ENCODE measurements at places on chromosomes 3 and 15.

GRCh38 chr3:67640023-67640660 lies 14.3 kb downstream of the SUCLG2 start:
- DNase-seq = no peak

GRCh38 chr3:132926098-132926497 lies 112.1 kb upstream of the TMEM108 start:
- DNase-seq = no peak

DNA sequence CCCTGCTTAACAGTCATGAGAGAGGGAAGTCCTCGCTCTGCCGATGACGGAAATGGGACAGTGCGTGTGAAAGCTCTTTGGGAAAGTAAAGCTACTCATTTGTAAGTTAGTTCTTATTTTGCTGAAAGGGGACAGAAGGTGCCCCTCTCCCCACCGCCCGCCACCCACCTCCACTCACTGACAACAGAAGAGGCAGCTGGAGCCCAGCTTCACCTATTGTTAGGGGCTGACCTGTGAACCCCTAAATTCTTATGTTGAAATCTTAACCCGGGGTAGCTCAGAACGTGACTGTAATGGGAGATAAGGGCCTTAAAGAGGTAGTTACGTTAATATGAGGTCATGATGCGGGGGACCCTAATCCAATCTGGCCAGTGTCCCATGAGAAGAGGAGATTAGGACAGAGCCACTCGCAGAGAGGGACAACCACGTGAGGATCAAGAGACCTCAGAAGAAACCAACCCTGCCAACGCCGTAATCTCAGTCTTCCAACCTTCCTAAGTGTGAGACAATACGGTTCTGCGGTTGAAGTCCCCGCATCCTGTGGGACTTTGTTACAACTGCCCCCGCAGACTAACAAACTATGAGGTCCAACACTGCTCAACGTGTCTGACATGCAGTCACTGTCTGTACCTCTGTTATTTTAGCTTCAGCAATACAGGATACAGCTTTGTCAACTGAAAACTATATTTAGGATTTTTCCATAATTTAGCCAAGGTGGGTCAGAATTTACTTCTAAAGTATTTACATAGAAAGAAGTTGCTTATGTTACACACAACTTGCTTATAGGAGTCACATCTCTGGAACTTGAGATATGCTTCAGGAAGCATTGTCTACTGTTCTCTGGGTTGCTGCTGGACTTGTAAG lies 51.7 kb downstream of the PCSK6 start:
- DNase-seq = no peak

DNA sequence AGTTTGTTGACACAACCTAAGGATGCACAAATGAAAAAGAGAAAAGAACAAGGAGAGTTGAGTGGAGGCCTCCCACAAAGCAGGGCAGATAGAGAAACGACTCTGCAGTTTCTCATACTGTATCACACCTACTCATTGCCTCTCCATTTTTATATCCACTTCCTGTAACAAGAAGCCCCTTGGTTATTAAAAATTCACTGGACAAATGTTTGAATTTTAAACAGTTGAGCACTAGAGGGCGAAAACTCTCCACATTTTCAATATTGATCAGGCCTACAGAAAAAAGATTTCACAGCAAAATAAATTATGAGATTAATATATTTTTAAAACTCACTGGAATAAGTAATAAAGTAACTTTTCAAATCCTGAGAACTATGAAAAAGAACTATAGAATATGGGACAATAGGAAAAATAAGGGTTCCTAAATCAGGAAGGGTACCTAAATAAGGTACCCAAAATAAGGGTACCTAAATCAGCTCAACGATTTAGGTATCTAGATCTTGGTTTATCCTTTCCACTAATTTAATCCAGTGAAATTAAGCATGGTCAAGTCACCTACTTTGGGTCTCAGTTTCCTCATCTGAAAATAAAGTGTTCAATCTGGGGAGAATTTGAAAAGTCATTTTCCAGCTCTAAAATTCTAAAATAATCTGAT lies 47.0 kb upstream of the PPIB start:
- no peak for DNase-seq

GRCh38 chr15:89095073-89095472 lies 6.8 kb downstream of the ABHD2 start:
- no peak for DNase-seq

DNA sequence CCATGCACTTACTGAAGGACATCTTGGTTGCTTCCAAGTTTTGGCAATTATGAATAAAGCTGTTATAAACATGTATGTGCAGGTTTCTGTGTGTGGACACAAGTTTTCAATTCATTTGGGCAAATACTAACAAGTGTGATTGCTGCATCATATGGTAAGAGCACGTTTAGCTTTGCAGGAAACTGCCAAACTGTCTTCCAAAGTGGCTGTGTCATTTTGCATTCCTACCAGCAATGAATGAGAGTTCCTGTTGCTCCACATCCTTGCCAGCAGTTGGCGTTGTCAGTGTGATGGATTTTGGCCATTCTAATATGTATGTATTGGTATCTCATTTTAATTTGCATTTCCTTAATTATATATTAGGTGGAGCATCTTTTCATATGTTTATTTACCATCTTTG lies 280.1 kb downstream of the SV2B start:
- DNase-seq = no peak

GRCh38 chr3:62550439-62550838 lies 177.1 kb upstream of the FEZF2 start:
- DNase-seq = no peak

DNA sequence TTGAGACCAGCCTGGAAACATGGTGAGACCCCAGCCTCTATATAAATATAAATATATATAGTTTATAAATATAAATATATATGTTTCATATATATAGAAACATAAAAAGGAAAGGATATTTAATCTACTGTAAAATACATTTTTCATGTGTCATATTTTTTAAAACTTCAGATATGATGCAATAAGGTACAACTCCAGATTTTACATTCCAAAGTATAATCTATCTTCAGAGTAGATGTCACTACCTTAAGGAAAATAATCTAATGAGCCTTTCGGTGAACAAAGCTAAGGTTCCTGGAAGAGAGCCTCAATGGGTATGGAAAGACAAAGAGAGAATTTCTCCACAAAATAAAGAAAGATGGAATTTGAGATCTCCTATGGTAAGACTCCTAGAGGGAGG lies 16.9 kb downstream of the EFHB start:
- DNase-seq = no peak

- no peak for DNase-seq
These were observed 24.0 kb downstream of the COPS2 start for GRCh38 chr15:49131403-49131802.

GRCh38 chr3:136074546-136075170 lies 109.1 kb downstream of the PPP2R3A start:
- no peak for DNase-seq

DNA sequence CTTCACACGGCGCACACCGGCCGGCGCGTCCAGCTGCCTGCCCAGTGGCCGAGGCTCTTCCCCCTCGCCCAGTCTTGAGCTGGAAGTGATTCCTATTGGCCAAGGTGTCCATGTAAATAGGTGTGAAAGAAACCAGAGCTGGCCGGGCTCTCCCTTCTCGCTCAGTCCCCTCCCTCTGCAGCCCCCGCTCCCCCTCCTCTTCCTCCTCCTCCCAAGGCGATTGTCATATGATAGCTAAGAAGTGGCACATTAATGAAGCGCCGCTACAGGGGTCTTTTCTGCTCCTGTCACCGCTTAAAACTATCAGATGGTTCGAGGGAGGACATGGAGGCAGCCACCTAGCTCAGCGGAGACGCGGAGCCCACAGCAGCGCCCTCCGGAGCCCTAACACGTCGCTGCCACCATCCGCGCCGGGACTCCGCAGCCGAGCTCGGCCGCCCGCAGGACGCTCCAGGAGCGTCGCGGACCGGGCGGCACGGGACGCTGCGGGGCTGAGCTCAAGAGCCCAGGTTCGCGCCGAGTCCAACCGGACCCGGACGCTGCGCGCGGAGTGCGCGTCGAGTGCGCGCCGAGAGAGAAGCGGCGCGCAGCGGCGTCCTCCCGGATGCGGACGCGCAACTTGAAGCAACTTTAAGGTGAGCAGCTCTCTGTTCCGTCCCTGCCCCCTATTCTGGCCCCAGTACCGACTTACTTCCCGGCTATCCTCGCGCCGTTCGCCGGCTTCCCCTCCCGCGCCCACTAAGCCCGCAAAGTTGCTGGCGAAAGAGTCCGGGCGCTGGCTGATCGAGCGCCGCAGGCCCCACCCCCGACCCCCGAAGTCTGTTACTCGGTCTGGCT lies at the start of gene FOXB1:
Gene FOXB1 (plus strand): TSS at position 303 of the 837 bp plus-strand sequence. CDS start 653 bp downstream, outside the sequence.
- no peak for DNase-seq

GRCh38 chr15:25402342-25402741 lies 36.5 kb downstream of the UBE3A start:
- no peak for DNase-seq

DNA sequence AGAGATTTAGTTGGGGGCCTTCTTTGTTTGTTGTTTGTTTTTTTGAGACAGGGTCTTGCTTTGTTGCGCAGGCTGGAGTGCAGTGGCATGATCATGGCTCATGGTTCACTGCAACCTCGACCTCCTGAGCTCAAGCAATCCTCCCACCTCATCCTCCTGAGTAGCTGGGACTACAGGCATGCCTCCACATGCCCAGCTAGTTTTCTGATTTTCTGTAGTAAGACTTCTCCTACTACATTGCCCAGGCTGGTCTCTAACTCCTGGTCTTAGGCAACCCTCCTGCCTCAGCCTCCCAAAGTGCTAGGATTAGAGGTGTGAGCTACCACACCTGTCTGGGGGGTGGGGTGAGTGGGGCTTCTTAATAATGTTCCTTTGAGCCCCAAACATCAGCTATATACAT lies 148.3 kb upstream of the ADAMTS9 start:
- DNase-seq = no peak

- DNase-seq = no peak
These were observed 101.8 kb downstream of the SEMA5B start for GRCh38 chr3:122925756-122926155.

- no peak for DNase-seq
These were observed 14.9 kb downstream of the SPRED1 start for GRCh38 chr15:38267421-38268022.

DNA sequence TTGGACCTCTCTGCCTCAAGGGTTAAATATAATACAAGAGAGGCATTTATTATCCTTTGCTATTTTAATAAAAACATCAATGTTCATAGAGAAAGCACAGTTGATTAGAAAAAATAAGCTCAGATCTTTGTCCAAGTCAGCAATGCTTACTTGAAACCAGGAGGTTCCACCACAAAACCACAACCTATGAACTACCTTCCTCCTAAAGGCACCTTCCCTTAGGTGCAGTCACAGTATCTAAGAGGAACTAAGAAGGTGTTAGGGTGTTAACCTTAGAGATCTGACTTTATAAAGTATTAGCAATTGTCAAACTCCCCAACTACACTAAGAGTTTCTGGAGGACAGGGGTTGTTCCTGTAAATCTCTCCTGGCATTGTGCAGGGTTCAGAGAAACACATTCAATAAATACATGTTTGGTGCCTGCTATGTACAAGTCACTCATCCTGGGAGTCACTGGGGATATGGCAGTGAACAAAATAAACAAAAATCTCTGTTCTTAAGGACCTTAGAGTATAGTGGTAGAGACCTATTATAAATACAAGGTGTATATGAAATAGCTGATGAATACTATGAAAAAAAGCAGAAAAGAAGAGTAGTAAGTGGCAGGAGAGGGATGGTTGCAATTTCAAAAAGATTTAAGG lies 208.6 kb downstream of the NFKBIZ start:
- DNase-seq = no peak

GRCh38 chr15:75232826-75233503 lies 25.2 kb upstream of the GOLGA6C start:
- DNase-seq = no peak

DNA sequence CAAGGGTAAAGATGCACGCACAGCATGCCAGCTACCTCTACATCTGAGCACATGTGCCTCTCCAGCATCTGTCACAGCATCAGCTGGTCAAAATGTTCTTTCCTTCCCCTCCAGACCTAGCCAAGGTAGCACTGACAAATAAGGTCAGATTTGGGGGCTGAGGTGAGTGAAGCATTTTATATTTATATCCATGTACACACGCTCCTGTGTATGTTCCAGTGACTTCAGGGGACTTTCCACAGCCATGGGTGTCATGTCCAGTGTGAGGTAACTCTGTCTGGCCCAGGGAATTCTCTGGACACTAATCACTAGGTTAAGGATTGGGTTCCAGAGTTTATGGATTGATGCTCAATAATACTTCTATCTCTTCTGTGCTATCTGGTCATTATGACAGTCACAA lies 165.2 kb upstream of the TP63 start:
- DNase-seq = no peak

DNA sequence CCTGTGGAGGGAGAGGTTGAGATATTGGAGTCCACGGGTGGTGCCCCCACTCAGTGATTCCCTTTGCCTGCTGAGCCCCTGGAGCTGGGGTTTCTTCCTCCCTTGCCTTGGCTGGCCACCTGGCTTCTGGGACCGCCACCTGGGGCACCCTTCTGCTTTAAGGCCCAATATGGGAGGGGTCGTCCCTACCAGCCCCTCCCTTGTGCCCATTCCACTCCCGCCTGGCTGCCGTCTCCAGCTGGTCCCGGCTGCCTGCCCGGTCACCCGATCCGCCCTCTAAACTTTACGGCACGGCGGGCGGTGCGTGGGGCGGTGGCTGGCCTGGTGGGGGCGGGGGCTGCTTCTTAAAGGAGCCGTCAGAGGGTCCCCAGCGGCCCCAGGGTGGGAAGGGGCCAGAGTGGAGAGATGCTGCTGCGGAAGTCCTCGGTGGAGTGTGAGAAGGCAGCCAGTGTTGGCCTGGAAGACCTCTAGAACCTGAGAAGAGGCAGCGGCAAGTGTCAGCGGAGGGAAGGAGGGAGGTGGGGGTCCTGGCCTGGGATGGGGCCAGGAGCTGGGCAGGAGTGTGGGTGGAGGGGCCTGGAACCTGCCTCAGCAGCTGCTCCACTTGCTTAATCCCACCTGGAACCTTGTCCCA lies 1.6 kb upstream of the SEMA3B start:
- DNase-seq = no peak

- DNase-seq = no peak
These were observed 483.6 kb downstream of the TAFA4 start for GRCh38 chr3:68448510-68449383.

DNA sequence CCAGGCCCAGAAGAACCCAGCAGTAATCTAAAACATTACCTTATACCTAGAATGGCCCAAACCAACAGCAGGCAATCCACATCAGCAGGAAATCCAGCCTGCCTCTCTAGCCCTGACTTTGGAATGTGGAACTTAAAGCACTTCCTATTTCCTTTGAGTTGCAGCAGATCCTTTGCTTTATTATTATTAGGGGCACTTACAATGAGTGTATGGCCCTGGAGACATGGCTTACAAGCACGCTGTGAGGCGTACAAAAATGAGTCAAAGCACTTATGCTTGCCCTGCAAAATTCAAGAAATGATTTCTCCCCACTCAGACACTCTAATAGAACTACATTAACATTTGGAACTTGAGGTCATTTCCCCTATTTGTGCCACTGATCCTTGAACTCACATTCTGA lies 9.5 kb upstream of the KNSTRN start:
- no peak for DNase-seq

DNA sequence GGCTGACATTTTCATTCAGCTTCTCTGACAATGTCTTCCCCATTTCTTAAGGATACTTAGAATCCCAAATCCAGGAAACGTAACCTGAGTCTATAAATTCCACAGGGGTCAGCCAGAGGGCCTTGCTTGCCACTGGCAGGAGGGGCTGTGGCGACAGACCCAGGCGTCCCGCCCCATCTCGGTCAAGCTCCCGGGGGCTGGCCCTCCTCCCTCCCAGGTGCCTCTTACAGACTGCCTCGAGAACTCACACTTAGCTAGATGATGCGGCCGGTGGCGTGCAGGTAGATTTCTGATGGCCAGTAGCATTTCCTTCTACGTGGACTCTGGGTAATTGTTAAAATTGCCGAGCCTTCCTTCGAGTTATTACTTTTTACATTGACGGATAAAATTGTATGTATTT lies 172.5 kb downstream of the NSMCE3 start:
- DNase-seq = no peak

GRCh38 chr3:16455001-16455400 lies 58.5 kb downstream of the RFTN1 start:
- DNase-seq = no peak

Data from stimulated activated naive CD4-positive, alpha-beta T cell treated with Interleukin-2 at 50 U/mL for 16 hours (primary cell).